T1000 (cell line): ENCODE measurements at places on chromosomes 6 and 20.
A peak's percentile ranks its signal among the peaks of the same experiment; 100 is the strongest.

GRCh38 chr6:150165020-150165702 lies 22.3 kb downstream of the PPP1R14C start:
- DNase-seq = no peak

DNA sequence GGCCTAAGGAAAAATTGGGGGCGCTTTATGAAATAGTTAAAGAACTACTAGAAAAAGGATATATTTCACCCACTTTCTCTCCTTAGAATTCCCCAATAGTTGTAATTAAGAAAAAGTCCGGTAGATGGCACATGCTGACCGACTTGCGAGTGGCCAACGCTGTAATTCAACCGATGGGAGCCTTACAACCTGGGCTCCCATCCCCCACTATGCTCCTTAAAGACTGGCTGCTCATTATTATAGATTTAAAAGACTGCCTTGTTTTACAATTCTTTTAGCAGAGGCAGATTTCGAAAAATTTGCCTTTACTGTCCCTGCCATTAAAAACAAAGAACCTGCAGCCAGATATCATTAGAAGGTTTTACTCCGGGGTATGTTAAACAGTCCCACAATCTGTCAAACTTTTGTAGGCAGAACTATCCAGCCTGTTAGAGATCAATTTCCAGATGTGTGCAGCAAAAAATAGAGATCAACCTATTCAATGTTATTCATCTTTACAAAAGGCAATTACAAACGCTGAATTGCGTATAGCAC lies 58.5 kb upstream of the PRSS16 start:
- DNase-seq = peak; percentile 38

DNA sequence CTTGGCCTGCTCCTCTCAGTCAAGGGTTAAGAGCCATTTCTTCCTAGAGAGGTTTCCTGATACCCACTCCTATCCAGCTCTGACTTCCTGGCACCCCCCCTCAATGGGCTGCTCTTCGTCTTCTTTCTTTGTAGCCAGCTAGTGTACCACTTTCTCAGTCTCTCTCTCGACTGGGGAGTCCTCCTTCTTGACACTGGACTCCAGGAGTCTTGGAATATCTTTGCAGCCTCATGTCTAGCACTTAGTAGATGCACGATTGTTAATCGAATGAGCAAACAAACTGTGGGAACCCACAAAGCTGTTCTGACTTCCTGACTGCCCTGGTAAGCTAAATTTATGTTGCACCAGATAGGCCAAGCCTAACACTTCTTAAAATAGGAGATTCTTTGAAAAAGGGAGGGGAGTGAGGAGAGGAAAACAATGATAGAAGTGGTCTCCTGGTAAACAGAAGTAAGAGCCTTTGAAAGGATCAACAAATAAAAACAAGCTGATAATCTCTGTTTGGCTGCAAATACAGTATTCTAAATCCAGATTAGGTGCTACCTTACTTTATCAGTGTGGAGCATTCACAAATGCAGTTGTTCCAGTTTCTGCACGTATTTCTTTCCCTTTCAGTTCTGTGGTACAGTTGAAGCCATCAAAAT lies 160.1 kb upstream of the CITED2 start:
- DNase-seq = no peak

DNA sequence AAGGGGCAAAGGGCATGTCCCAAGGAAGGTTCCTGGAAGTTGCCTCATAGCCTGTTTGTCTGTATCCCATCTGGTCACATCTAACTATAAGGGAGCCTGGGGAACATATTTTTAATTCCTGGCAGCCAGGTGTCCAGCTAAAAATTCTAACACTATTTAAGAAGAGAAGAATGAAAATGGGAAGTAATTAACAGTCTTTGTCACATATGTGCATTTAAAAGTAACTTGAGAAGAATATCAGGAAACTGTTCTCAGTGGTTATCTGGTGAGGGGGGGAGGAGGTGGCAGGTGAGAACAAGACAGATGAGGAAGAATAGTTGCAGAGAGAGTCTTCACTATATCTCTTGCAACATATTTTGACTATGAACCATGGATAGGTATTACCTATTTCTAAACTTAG lies 75.5 kb upstream of the ELOVL5 start:
- DNase-seq = no peak

GRCh38 chr6:169824848-169825557 lies 73.6 kb downstream of the ERMARD start:
- no peak for DNase-seq

- no peak for DNase-seq
Observed at GRCh38 chr20:20786428-20786827, 74.0 kb upstream of the RALGAPA2 start.

GRCh38 chr6:107244742-107245480 lies 129.6 kb upstream of the BEND3 start:
- DNase-seq = no peak

- no peak for DNase-seq
Observed at GRCh38 chr6:137829641-137830083, 37.4 kb upstream of the TNFAIP3 start.

GRCh38 chr6:170292407-170293158 lies 1.7 kb upstream of the DLL1 start:
- DNase-seq = no peak

DNA sequence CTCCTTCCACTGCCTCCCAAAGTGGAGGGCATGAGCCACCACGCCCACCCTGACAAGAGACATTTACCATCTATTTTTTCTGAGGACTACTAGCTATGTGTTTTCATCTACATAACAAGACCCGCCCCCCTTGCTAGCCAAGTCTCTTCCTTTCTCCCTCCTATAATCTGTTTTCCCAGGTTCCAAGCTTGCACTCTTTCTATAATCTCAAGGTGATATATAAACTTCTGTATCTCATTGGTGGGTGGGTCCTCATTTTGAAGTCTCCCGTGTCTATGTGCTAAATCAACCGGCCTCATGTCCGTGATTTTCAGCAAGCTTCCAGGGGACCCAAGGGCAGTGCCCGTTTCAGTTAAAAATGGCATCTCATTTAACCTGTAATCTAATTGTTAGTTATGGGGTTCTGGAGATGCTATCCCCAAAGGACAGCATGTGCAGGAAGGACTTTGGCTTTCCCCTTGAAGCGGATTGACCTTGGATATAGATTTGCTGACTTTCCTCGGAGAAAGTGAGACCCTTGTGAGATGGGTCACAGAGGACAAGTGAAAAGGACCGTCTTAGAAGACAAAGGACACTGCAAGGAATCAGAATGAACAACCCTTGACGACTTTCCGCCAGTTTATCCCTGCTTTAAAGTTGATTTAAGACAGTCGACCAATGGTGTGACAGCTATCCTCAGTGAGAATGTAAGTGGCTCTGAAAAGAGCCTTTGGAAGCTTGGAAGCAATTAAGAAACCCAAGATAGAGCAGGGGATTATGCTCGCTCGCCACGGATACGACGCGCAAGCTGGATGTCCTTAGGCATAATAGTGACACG lies 22.4 kb downstream of the OR2B2 start:
- DNase-seq = no peak

GRCh38 chr6:87333033-87333432 lies 4.0 kb upstream of the GJB7 start:
- DNase-seq = no peak

- no peak for DNase-seq
Observed at GRCh38 chr6:156713548-156713947, 63.6 kb upstream of the ARID1B start.

GRCh38 chr6:137870744-137871247 lies 3.7 kb downstream of the TNFAIP3 start:
- DNase-seq = no peak
